ENCODE measurements at places on chromosomes 7 and 10.

- no peak for DNase-seq
Observed at GRCh38 chr7:23530405-23530804, 1.4 kb downstream of the TRA2A start.

DNA sequence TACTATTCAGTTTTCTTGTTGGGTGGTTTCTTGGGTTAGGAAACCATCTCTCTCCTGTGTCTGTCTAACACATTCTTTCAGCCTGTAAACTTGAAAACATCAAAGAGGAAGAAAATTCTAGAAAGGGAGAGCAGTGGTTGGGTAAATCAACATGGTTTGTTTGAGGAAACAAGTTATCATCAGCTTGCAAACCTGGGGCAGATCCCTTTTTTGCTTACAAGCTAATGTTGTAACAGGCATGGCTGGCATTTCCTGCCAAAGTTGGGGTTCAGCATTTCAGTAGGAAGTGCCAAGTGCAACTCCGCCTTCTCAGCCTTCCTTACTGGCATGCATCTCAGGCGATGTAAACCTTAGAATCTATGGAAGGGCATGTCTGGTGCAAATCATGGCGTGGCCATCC lies 112.6 kb downstream of the EEPD1 start:
- no peak for DNase-seq

- no peak for DNase-seq
Observed at GRCh38 chr10:68099736-68100135, 9.6 kb upstream of the MYPN start.

DNA sequence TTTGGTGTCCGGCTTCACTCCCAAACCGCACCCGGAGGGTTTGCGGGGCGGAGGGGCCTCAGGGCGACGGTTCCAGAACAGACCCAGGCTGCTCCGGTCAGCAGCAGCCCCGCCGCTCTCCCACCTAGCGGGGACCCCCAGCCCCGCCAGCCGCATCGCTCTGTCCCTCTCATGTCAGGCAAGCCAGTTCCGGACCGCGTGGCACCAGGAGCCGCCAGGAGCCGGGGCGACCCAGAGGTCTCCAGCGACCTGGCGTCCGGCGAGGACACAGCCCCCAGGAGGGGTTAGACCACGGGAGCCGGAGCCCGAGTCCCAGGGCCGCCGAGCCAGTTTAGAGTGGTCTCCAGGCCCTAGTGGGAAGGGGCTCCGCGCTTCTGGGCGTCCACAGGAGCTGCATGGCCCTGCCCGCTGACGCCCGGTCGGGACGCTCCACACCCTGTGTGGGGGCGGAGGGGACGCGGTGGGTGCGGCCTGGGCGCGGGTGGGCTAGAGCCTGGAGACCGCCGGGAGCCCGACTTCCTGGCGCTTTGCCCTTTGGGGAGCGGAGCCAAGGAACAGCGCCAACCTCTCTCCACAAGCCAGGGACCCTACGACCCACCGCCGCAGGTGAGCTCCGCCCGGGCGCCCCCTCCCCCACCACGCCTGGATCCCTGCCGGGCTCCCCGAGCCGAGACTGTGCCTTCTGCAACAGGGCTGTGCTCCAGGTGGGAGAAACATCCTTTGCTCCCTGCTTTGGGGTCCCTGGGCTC lies 43.4 kb downstream of the ZNF117 start:
- no peak for DNase-seq

DNA sequence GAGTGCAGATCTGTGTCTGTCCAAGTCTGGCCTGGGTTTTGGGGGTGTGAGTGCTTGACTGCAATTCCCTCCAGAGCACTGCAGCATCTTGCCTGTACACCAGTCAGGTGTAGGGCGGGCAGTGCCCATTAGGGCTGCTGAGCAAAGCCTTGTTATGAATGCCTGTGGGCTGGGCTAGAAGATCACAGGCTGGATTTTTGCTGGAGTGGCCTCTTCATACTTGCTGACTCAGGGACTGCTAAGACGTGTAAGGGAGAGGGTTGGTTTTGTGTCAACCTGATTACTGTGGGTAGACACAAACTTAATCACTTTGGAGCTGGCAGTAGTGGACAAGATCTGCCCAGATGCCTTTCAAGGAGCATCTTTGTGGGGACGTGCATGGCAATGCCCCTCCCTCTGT lies 29.6 kb downstream of the DMBT1 start:
- DNase-seq, result no peak
